ENCODE measurements at places on chromosomes 5 and 9.

DNA sequence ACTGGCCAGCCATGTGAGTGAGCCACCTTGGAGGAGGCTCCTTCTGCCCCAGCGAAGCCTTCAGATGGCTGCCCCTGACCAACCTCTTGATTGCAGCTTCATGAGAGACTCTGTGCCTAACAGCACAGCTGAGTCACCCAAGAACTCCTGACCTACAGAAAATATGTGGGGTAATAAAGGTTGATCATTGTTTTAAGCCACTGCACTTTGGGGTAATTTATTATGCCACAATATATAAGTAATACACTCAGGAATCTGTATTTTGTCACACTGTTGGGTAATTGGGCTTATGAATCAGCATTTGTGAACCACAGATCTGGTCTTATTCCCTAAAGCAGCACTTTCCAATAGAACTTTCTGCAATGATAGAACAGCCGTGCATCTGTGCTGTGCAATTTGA, 24.4 kb upstream of the VDAC1 start:
- no peak for DNase-seq

- DNase-seq, result no peak
Observed at GRCh38 chr9:21560281-21560745, 78.2 kb upstream of the IFNE start.

GRCh38 chr9:89748021-89748670, 143.3 kb downstream of the GADD45G start:
- DNase-seq, result no peak

- DNase-seq, result no peak
Observed at GRCh38 chr5:78597068-78597973, 51.3 kb downstream of the LHFPL2 start.

GRCh38 chr9:108889649-108890067, 27.6 kb downstream of the ACTL7A start:
- no peak for DNase-seq

DNA sequence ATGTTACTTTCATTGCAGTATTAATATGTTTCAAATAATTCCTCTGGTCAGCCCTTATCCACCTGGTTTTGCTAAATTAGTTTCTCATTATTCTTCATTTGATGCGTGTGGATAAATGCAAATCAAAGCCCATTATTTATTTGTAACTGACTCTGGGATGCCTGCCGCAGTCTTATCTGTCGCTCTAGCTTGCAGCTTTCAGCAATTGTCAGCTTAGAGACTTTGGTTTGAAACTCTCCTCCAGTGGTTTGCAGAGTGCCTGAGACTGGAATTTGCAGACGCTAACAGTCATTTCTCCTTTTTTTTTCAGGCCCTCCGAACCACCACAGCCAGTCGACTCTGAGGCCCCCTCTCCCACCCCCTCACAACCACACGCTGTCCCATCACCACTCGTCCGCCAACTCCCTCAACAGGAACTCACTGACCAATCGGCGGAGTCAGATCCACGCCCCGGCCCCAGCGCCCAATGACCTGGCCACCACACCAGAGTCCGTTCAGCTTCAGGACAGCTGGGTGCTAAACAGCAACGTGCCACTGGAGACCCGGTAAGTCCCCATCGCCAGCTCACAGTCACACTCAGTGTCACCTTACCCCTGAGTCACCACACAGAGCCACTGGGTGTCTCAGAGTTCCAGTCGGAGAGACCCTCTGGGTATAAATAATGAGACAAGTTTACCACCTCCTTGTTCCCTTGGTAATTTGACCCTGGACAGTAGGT, 339.0 kb upstream of the WWC1 start:
- DNase-seq, result no peak

GRCh38 chr5:8953016-8953415, 592.9 kb downstream of the SEMA5A start:
- DNase-seq, result no peak

DNA sequence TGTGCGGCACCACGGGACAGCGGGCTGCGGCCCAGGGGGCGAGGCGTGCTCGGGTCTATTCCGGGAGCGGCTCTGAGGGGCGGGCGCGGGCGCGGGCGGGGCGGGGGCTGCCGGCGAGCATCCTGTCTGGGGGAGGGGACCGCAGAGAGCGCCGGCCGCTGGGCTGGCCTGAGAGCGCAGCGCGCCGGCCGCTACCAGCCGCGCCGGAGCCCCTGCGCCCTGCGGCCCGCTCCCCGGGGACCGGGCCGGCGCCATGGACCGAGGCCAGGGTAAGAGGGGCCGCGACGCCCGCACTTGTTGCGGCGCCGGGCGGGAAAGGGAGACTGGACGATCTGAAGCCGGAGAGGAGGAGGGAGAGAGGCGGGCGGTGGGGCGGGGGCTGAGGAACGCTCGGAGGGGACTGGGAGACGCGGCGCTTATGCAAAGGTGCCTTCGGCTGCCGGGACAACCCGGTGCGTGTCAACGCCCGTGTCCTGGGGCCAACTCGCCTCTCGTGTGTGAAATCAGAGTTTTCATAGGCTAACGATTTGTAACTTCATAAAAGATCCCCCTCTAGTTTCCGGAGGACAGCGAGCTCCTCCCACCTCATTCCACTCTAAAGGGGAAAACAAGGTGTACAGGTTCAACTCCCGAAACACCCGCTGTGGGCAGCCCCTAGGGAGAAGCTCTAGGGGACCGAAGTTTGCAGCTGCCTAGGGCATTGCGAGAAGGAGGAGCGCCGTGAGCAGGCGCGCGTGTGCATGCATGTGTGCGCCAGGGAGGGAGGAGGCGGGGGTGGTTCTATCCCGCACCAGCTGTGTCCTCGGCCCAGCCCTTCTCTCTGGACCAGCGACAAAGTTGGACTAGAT, at the start of gene AFAP1L1:
Gene AFAP1L1, plus strand, starts transcription at position 144 of the 848 bp plus-strand sequence. Its CDS starts 110 bp downstream, at position 254.
- no peak for DNase-seq

DNA sequence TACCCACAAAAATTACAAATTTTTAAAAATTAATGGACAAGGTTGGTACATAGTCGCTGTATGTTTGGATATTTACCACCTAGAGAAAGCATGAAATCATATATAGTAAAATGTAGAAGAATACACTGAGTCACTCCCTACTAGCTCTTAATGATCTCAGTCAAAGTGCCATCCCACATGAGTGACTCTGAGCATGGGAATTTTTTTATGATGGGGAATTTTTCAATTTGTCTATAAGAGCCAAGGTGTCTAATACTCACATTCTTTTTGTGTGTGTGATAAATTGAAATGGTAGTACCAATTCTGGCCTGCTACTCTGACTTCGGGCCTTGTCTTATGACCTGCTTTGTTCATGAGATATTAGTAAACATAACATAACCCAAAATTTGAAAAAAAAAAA, 483.2 kb downstream of the CDH10 start:
- no peak for DNase-seq

DNA sequence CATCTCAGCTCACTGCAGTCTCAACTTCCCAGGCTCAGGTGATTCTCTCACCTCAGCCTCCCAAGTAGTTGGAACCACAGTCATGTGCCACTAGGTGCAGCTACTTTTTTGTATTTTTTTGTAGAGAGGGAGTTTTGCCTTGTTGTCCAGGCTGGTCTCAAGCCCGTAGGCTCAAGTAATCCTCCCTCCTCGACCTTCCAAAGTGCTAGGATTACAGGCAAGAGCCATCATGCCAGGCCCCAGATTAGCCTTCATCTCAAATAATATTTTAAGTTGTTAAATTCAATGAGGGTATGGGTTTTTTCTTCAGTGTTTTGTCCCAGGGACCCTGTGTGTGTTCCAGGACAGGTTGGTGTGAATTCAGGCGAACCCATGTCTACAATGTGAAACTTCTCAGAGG, 12.5 kb upstream of the RFESD start:
- DNase-seq, result no peak

- DNase-seq, result no peak
Observed at GRCh38 chr9:89171693-89172092, 6.9 kb downstream of the SHC3 start.

GRCh38 chr5:643811-644271, 31.7 kb downstream of the CEP72 start:
- peak; percentile 55 for DNase-seq

DNA sequence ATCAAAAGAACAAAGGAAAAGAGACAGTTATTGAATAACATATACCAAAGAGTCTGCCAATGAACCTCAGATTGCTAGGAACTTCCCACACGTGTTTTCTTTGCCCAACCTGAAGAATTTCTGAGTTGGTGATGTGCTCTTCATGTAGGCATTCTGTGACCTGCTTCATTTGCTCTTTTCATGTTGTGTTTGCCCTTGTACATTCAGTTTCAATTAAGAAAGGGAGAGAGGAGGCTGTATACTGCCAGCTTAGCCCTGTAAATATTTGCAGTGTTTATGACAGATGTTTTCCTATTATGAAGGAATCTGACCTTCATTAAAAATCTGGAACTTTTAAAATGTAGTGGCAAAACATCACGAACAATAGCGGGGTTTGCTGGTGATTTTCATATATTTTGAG, 168.5 kb downstream of the GAS1 start:
- no peak for DNase-seq

DNA sequence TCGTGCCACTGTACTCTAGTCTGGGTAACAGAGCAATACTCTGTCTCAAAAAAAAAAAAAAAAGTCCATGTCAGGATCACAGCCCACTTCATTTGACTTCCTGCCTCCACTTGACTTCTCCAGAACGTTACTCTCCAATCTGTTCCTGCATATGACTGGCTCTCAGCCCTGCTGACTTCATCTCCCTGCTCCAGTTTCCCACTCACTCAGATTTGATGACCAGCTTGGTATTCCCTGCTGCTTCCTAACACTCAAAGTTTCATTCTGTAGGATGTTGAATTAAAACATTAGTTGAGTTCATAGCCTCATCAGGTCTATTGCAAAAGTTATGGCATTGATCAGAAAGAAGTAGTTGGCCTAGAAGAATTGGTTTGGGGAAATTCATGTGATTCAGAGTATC, 52.3 kb downstream of the UGCG start:
- no peak for DNase-seq

GRCh38 chr5:35244171-35244570, 13.9 kb upstream of the PRLR start:
- DNase-seq, result no peak

DNA sequence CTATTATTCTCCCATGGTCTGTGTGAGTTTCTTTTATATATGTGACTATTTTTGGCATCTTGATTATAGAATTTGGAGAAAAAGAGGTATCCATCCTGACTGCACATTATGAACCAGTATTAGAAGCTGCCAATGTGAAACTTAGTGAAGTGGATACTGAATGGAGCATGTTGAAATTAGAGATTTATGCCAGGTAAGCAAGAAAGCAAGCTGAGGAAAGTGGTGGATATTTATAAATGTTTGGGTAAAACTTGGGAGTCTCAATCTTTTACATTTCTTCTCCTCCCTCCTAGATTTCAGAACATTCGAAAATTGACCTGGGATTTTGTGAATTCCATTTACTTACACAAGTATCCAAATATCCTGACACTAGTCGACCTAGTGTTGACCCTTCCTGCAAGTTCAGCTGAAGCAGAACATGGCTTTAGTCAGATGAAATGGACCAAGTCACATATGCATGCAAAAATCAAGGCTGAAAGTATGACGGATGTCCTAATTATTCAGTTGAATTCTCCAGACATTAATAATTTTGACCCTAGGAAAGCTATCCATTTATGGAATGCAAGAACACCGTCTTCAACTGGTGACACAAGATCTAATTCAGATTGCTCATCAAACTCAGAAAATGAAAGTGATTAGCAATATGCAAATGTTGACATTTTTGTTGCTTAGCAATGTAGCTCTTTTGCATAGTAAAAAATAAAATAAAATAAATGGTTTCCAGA, 66.8 kb upstream of the IL7R start:
- no peak for DNase-seq

DNA sequence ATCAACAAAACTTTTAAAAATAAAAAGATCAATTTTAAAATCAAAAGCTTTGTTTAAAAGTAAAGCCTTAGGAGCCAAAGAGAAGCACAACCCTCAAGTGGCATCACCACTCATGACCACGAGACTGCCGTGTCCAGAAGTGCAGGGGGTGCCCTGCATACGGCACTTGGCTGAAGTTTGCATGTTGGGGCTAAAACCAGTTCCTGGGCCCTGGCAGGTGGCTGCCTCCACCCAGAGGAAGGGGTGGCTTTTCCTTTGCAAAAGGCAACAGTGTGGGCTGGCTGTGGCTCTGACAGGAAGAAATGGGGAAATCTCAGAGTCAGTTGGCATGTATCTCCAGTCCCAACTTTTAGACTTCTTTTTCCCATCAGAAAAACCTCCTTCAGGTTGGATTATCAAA, 15.3 kb downstream of the TRMO start:
- no peak for DNase-seq

GRCh38 chr5:42949348-42950115, 90.6 kb downstream of the ANXA2R start:
- peak; percentile 48 for DNase-seq

DNA sequence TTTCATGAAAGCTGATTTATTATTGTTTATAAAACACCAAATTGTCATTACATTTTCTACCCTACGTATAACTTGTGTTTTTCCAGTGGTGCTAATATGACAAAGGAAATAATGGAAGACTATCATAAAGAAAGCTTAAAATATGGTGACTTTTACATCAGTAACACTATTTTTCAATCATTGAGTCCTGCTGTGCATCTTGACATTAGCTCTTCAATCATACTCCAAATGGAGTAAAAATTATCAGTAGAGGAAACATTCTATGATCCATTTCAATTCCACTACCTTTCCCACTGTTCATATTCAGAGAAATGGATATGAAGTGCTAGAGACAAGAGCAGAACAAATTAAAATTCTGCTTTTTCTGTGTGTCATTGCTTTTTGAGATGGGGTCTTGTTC, 536.6 kb downstream of the RAB3C start:
- DNase-seq, result no peak

DNA sequence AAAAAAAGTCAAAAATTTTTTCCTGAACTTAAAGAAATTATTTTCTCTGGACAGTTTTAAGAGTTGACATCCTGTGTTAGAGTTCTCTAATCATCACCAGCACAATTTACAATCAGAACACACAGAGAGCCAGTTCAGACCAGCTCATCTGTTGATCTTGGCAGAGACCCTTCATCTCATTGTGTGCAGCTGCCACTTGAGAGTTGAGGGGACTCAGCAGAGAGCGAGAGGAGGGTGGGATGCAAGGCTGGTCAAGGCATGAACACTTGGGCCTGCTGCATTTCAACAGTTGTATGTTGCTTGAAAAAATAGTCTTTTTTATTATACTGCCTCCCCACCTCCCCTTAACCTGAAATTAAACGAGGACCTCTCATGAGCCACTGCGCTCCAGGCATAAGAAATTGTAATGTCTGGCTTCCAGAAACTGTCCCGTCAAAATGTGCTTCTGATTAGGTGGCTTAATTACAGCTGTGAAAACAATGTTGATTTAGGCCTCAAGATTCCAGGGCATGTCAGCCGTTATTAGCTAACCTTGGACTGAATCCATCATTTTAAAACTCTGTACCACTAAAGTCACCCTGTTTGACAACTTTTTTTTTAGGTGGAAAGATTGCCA, 383.6 kb downstream of the CCDC171 start:
- DNase-seq, result no peak

GRCh38 chr5:13780081-13780480, 164.4 kb downstream of the DNAH5 start:
- no peak for DNase-seq

GRCh38 chr5:5080790-5081189, 59.3 kb upstream of the ADAMTS16 start:
- DNase-seq, result no peak

All from GM12892 (cell line).